Keratinocyte (primary cell): ENCODE measurements at places on chromosomes 11 and 22.

DNA sequence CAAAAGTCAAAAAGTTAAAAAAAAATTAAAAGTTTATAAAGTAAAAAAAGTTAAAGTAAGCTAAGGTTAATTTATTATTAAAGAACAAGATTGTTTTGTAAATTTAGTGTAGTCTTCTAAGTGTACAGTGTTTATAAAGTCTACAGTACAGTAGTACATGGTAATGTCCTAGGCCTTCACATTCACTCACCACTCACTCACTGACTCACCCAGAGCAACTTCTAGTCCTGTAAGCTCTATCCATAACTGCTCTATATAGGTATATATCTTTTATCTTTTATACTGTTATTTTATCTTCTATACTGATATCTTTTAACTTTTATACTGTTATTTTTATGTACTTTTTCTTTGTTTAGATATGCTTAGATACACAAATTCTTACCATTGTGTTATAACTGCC, 11.2 kb downstream of the C2CD3 start:
- H3K27me3 ChIP-seq, result no peaks in the 10 kb centered on the region
- DNase-seq, result no peak
- no peak overlapping the region for H3K4me3 ChIP-seq
- H3K4me1 ChIP-seq, result peaks cover 17% of the 10 kb centered on the region

DNA sequence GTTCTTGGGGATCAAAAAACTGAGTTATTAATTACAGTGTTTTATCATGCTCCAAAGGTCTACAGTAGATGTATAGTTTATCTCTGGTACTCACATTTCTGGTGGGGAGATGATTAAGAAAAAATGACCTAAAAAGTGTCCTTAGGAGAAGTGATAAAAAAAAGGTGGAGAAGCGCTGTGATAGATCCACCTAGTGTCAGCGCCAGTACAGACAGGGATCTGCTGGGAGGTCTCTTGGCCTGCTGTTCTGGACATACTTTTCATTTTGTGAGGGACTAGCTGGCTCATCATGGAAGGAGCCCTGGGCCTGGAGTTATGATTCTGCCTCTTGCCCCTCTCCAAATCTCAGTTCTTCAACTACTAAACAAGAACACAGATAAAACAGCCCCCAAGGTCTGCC, 2.9 kb downstream of the ELF5 start:
- no peaks in the 10 kb centered on the region for H3K36me3 ChIP-seq
- no peak overlapping the region for H3K4me3 ChIP-seq
- H3K4me1 ChIP-seq, result peaks cover 2% of the 10 kb centered on the region
- H3K27me3 ChIP-seq, result no peaks in the 10 kb centered on the region
- H3K27ac ChIP-seq, result no peak overlapping the region
- DNase-seq, result no peak

DNA sequence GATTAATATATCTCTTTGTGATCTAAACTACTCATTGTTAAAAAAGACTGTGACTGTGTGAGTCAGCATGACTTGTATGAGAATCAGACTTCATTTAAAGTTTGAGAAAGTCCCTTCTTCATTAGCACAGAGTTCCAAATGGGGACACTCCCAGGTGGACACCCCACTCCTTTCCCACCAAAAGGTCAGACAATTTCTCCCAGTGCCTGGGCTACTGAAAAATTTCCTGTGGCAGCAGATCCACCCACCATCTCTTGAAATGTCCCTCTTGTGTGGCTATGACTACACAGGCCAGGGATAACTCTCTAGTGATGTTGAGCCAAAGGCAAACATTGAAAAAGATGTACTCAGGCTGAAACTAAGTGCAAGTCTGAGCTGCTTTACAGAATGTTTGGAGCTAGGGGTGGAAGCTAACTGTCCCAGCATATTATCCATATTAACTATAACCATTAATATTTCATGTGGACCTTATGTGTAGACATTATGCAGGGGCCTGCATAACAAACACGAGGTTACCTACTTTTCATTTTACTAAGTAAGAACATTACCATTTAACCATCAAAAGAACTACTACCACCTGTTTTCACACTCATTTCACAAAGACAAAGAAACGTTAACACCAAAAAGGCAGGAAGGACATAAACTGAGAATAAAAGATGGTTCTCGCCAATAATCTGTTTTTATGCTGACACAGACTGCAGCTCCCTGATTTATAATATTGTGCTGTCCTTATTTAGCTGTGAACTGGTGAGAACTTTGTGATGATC, 44.8 kb downstream of the MMP20 start:
- H3K4me1 ChIP-seq, result no peaks in the 10 kb centered on the region
- DNase-seq, result no peak
- H3K27me3 ChIP-seq, result no peaks in the 10 kb centered on the region
- no peak overlapping the region for H3K27ac ChIP-seq
- H3K4me3 ChIP-seq, result no peak overlapping the region

- DNase-seq, result no peak
Measured at GRCh38 chr11:116638463-116638862, 134.3 kb downstream of the BUD13 start.

GRCh38 chr22:48632646-48633246, 1194.9 kb downstream of the BRD1 start:
- H3K27ac ChIP-seq, result no peak overlapping the region
- no peaks in the 10 kb centered on the region for H3K36me3 ChIP-seq
- no peak overlapping the region for H3K4me3 ChIP-seq
- H3K4me1 ChIP-seq, result no peaks in the 10 kb centered on the region
- no peaks in the 10 kb centered on the region for H3K27me3 ChIP-seq

GRCh38 chr11:82765466-82766034, 31.9 kb upstream of the FAM181B start:
- H3K4me1 ChIP-seq, result no peaks in the 10 kb centered on the region
- no peak overlapping the region for H3K27ac ChIP-seq

- no peaks in the 10 kb centered on the region for H3K36me3 ChIP-seq
- H3K4me1 ChIP-seq, result peaks cover 2% of the 10 kb centered on the region
- DNase-seq, result no peak
- H3K27me3 ChIP-seq, result peaks cover 26% of the 10 kb centered on the region
- no peak overlapping the region for H3K4me3 ChIP-seq
Measured at GRCh38 chr11:2525941-2526807, 81.4 kb downstream of the KCNQ1 start.

DNA sequence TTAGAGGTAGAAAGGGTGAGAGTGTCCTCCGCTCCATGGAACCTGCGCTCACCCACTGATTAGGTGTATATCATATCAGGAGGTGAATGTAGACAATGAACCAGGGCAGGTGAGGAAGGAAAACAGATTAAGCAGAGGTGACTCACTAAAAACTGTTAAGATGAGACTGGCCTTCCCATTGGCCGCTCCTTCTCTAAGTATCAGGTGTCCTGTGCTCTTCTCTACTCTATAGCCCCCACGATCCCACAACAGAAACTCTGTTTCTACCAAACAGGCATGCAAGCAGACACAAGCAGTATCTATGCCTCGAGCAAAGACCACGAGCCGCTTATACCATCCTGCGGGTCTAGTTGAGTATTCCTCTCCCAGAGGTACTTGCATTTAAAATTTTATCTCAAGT, 103.1 kb downstream of the SNX19 start:
- no peak for DNase-seq
- no peaks in the 10 kb centered on the region for H3K27me3 ChIP-seq
- no peak overlapping the region for H3K4me3 ChIP-seq
- no peak overlapping the region for H3K27ac ChIP-seq
- no peaks in the 10 kb centered on the region for H3K36me3 ChIP-seq

DNA sequence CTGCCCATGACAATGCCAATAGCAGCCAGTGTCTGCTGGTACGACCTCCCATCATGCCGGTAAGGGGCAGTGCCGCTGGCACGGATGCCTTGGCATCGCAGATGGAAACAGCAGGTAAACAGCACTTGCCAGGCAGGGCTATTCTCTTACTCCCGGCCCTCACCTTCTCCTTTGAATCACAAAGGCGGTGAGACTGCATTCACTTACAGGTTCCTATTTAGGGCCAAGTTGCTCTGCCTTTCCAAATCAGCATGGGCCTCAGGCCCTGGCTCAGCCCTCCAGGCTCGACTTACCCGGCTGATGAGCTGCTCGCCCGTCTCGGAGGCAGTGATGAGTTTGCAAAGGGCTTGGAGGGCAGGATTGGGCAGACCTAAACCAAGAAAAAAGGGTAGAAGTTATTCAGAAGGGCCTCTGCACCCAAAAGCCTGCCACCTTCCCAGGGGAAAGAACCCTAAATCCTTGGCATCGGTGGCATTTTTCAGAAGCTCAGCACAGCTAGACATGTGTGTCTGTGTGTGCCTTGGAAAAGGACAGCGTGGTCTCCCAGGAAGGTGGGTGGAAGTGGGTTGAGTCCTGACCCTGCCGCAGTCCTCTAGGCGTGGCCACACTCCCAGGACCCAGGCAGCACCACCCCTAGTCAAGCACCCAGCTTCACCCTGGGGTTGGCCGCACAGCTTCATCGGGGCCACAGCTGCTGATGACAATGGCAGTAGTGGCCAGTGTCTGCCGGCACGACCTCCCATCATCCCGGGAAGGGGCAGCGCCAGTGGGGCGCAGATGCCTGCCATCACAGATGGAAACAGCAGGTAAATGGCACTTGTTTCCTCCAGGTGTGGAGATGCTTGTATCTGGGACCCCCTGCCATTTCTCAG, 73.5 kb upstream of the PITPNB start:
- H3K27me3 ChIP-seq, result no peaks in the 10 kb centered on the region
- H3K4me3 ChIP-seq, result no peak overlapping the region
- no peak for DNase-seq
- no peak overlapping the region for H3K27ac ChIP-seq

GRCh38 chr11:7670641-7671040, 2.7 kb downstream of the CYB5R2 start:
- no peak overlapping the region for H3K4me3 ChIP-seq
- no peak overlapping the region for H3K27ac ChIP-seq
- H3K4me1 ChIP-seq, result peaks cover 43% of the 10 kb centered on the region
- no peaks in the 10 kb centered on the region for H3K27me3 ChIP-seq
- no peak for DNase-seq
- no peaks in the 10 kb centered on the region for H3K36me3 ChIP-seq

GRCh38 chr22:42280836-42281235, 10.4 kb upstream of the TCF20 start:
- H3K36me3 ChIP-seq, result no peaks in the 10 kb centered on the region
- no peak overlapping the region for H3K27ac ChIP-seq
- peaks cover 3% of the 10 kb centered on the region for H3K4me1 ChIP-seq
- no peak for DNase-seq
- H3K27me3 ChIP-seq, result peaks cover 19% of the 10 kb centered on the region
- H3K4me3 ChIP-seq, result no peak overlapping the region

- H3K36me3 ChIP-seq, result no peaks in the 10 kb centered on the region
- no peaks in the 10 kb centered on the region for H3K27me3 ChIP-seq
- no peak overlapping the region for H3K27ac ChIP-seq
- no peaks in the 10 kb centered on the region for H3K4me1 ChIP-seq
- no peak for DNase-seq
- H3K4me3 ChIP-seq, result no peak overlapping the region
Measured at GRCh38 chr11:127619946-127620345, 619.4 kb upstream of the KIRREL3 start.

- peaks cover 3% of the 10 kb centered on the region for H3K36me3 ChIP-seq
- H3K4me3 ChIP-seq, result no peak overlapping the region
- H3K4me1 ChIP-seq, result peaks cover 30% of the 10 kb centered on the region
- no peak overlapping the region for H3K27ac ChIP-seq
- no peaks in the 10 kb centered on the region for H3K27me3 ChIP-seq
- peak; percentile 30 for DNase-seq
Measured at GRCh38 chr22:38114484-38115398, 4.3 kb upstream of the BAIAP2L2 start.

DNA sequence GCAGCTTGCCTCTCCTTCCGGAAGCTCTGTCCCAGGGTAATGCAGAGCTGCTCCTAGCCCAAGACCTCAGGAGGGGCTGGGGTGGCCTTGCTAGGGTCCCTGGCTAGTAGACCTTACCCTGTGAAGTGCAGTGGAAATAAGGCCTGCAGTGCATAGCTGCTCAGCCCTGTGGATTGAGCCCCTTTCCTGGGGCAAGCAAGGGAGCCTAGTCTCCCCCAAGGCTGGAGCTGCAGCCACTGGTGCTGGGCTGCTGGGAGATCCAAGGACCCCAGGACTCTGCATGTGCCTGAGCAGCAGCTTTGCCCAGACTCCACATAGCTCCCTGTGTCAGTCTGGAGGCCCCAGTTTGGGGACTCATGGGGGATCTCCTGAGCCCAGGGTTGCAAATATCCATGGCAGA, 57.9 kb downstream of the FANCF start:
- no peak for DNase-seq
- no peaks in the 10 kb centered on the region for H3K27me3 ChIP-seq
- no peak overlapping the region for H3K4me3 ChIP-seq
- no peak overlapping the region for H3K27ac ChIP-seq
- H3K36me3 ChIP-seq, result no peaks in the 10 kb centered on the region

- no peaks in the 10 kb centered on the region for H3K36me3 ChIP-seq
- H3K4me1 ChIP-seq, result peaks cover 3% of the 10 kb centered on the region
- H3K27me3 ChIP-seq, result no peaks in the 10 kb centered on the region
- no peak for DNase-seq
Measured at GRCh38 chr11:86056351-86056854, 12.5 kb downstream of the PICALM start.

DNA sequence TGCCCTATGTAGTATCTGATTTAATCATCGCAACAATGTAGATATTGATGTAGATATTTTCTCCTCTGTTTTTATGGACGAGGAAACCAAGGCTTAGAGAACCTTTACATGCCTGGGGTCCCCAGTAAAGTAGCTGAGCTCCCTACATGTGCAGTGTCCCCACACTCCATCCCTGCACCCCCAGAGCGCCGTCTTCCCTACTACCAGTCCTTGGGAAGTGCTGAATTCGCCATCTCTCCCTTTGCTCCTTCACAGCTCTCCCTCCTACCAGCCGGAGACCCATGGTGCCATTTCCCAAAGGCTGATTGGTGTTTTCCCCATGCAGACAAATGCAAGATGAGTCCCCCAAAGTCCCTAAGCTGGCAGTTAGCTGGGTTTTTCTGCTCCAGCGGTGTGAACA, 86.0 kb downstream of the CEP164 start:
- H3K27me3 ChIP-seq, result peaks cover 3% of the 10 kb centered on the region
- no peak overlapping the region for H3K27ac ChIP-seq
- H3K36me3 ChIP-seq, result peaks cover 4% of the 10 kb centered on the region
- H3K4me1 ChIP-seq, result no peaks in the 10 kb centered on the region
- no peak overlapping the region for H3K4me3 ChIP-seq
- DNase-seq, result no peak

- H3K27me3 ChIP-seq, result no peaks in the 10 kb centered on the region
- peaks cover 44% of the 10 kb centered on the region for H3K36me3 ChIP-seq
- H3K4me1 ChIP-seq, result no peaks in the 10 kb centered on the region
- DNase-seq, result no peak
- no peak overlapping the region for H3K27ac ChIP-seq
- H3K4me3 ChIP-seq, result no peak overlapping the region
Measured at GRCh38 chr22:49800408-49801238, 27.1 kb downstream of the BRD1 start.

DNA sequence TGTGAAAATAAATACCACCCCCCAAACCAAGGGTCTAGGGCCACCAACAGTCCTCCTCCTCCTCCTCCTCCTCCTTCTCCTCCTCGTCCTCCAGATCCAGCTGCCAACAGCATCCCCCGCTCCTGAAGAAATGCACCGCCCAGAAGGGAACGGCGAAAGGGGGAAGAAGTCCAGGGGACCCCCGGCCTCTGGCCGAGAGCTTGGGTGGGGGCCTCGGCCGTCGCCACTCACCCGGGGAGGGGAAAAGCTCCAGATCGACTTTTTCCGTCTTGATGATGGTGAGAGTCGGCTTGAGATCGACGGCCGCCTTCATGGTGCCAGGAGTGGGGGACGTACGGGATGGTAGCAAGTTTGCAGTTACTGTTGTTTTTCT, 65.7 kb downstream of the ETS1 start:
- DNase-seq, result no peak
- H3K27me3 ChIP-seq, result no peaks in the 10 kb centered on the region
- peak overlapping the region; percentile 96 for H3K4me3 ChIP-seq
- peak overlapping the region; percentile 90 for H3K27ac ChIP-seq
